ENCODE measurements at places on chromosomes 4 and X. TPM values are rescaled to one million over a fixed set of nuclear protein-coding genes. Genes with fewer than 3 reads are reported as not detected.

Gene ACE2
- total RNA-seq, result 0.11 TPM

Gene OTUD6A
- not detected for total RNA-seq

Gene SULT1B1
- total RNA-seq, result 0.02 TPM

Gene ZAR1
- total RNA-seq, result not detected

Gene RBM46
- total RNA-seq, result not detected

Gene COL25A1
- not detected for total RNA-seq

Measured in A549 treated with ZK216348 at 1 μM for 4 hours (cell line).